ENCODE measurements at places on chromosomes 11 and 22.

GRCh38 chr11:79852176-79852575 lies 411.3 kb upstream of the TENM4 start:
- DNase-seq = no peak

- no peak for DNase-seq
Measured at GRCh38 chr11:8601376-8602133, 7.5 kb upstream of the STK33 start.

DNA sequence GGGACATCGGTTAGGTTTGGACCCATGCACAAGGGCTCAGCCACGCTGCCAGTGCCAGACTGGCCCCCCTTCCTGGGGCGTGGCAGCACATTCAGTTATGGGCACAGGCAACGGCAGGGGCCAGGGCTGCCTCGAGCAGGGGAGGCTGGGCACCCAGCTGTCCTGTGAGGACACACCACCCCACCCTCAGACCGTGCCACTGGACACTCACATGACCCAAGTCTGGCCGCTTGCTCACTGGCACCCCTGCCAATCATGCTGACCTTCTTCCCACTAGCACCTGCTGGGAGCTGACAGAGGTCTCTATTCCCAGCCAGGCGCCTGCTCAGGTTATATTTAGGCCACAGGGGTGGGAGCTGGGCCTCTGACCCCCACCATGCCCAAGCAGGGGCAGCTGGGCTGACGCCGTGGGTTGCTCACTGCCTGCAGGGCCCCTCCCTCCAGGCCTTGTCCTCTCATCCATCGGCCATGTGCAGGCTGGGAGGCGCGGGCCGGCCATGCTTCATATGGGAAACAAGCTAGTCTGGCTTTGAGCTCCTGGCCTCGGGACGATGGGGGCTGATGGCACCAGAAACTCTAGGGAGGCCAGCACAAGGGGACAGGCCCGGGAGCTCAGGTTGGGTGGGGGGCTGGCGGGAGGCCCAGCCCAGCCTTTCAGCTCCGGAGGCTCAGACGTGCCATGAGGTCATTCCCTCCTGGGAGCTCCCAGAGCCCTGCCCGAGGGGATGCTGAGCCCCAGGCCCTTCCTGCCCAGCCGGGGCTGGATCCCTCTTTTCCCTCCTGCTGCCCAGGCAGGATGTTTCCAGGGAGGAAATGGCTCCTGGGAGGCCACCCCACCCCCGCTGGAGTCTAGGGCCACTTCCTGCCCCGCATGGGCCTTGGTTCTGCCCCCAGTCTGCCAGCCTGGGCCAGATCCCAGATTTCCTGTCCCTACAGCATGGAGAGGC lies 15.2 kb upstream of the TBX1 start:
- no peak for DNase-seq

DNA sequence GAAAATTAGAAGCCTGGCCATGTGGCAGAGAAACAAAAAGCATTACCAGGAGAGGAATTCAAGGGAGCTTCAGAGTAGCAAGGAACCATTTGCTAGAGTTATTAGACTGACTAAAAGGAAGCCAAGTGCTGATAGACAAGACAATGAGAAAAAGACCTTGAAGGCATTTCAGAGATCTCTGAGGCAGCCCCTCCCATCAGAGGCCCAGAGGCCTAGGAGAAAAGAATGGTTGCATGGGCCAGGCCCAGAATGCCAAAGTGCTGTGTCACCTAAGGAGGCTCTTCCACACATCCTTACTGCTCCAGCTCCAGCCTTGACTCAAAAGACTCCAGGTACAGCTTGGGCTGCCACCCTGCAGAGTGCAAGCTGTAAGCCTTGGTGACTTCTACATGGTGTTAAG lies 61.8 kb upstream of the POU2AF2 start:
- DNase-seq = no peak

- DNase-seq = no peak
Measured at GRCh38 chr11:59416613-59417012, 9.6 kb downstream of the OR5A2 start.

- no peak for DNase-seq
Measured at GRCh38 chr11:84581083-84581482, 1046.1 kb downstream of the DLG2 start.

DNA sequence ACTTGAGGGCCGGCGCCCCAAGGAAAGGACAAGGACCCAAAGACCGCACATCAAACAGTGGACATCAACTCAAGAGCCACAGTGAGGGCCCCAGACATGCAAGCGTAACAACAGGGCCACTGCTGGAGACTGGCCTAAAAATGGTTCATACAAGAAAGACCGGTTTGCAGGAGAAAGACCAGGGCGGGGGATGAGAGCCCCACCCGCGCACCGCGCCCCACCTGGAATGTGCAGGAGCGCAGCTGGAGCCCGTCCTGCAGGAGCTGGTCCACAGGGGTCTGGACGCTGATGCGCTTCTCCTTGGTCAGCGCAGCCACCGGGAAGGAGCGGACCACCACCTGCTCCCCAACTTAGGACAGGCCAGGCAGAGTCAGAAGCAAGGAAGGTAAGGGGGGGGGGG lies 13.9 kb downstream of the SBF1 start:
- no peak for DNase-seq

DNA sequence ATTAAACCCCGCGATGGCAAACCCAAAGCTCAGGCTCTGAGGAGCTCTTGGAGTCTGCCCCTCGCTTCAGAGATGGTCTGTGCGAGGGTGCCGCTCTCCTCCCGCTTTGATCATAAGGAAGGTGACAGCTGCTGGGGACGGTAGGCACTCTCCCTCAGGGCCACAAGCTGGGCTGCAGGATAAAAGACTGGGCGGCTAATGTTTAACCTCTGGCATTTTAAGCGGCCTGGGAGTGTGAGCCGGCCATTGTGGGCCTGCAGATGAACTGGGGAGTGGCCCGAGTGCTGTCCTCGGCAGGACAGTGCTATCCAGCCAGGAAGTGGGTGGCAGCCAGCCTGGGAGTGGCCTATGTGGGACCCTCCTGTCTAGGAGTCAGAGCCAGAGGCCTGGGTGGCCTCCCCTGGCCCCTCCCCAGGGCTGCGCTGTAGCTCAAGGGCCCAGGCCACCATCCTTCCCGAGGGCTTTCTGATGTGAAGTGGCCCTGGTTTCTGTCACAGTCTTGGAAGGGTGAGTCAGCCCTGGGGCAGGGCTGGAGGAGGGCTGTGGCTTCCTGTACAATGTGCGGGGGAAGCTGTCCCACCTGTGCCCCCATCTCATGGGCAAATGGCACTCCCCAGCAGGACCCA lies 58.7 kb upstream of the PRODH start:
- DNase-seq = no peak

DNA sequence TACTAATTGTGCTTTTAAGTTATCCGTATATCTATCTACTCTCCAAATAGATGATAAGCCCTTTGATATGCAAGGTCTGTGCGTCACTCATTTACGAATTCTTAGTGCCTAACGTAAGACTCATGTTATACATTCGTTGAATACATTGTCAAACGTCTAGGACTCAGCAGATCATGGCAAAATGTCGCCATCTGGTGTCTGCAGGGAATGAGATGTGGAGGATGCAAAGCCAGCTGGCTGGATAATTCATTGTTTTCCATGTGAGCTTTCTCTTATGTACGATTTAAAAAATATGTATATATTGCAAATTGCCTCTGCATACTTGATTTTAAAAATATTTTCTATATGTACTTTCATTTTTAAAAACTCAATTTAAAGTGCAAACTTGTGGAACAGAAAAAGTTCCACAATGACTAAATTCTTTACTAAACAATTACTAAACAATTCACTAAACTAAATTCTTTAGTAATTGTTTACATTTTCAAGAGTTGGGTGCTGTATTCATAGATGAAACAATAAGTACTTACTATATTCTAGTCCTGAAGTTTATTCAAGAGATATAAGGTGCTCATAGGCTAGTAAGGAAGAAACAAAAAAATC lies 33.8 kb downstream of the ZNF202 start:
- no peak for DNase-seq

DNA sequence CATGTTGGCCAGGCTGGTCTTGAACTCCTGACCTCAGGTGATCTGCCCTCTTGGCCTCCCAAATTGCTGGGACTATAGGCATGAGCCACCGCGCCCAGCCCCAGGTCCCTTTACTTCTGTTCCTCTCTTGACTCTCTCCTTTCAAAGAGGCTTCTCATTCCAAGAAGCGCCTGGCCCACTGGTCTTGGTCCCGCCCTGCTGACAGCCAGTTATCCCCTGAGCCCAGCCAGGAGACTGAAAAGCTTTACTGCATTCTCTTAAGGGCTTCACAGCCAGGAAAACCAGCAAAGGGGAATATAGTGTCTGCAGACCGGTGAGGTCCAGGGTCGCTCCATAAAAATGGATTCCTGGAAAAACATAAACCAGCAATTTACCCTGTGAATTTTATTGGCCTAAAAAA lies 68.3 kb downstream of the NFAM1 start:
- DNase-seq = no peak
